ENCODE measurements at places on chromosomes 13 and 19. TPM values are rescaled to one million over a fixed set of nuclear protein-coding genes. Genes with fewer than 3 reads are reported as not detected.

Gene GAMT
- 124 TPM for polyA plus RNA-seq

Gene NLRP7
- polyA plus RNA-seq: not detected

Gene ZNF846
- 10.9 TPM for polyA plus RNA-seq

Gene LILRB5
- 6.0 TPM for polyA plus RNA-seq

Gene CYP4F12
- polyA plus RNA-seq: 6.3 TPM
